ENCODE measurements at places on chromosomes 7 and 10. TPM values are rescaled to one million over a fixed set of nuclear protein-coding genes. Genes with fewer than 3 reads are reported as not detected.

- DNase-seq = no peak
Measured at GRCh38 chr7:125195156-125195555, 265.5 kb upstream of the POT1 start.

DNA sequence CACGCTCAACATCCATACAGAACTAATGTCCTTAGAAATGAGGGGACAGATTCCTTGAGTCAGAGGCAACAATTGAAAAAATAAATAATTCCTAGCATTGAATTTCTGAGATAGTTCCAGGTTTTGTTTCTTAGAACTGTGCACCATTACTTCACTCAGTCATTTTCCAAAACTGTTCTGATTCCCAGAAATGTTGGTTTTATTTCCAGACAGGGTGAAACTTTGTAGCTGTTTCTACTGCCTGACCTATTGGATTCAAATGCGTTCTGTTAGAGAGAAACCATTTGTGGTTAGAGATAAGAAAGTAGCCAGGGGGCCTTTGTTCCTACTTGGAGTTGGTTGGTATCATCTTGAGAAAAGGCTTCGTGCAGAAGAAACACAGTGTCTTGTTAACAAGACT is 8.1 kb upstream of the DEPP1 start:
- peak; percentile 15 for DNase-seq

DNA sequence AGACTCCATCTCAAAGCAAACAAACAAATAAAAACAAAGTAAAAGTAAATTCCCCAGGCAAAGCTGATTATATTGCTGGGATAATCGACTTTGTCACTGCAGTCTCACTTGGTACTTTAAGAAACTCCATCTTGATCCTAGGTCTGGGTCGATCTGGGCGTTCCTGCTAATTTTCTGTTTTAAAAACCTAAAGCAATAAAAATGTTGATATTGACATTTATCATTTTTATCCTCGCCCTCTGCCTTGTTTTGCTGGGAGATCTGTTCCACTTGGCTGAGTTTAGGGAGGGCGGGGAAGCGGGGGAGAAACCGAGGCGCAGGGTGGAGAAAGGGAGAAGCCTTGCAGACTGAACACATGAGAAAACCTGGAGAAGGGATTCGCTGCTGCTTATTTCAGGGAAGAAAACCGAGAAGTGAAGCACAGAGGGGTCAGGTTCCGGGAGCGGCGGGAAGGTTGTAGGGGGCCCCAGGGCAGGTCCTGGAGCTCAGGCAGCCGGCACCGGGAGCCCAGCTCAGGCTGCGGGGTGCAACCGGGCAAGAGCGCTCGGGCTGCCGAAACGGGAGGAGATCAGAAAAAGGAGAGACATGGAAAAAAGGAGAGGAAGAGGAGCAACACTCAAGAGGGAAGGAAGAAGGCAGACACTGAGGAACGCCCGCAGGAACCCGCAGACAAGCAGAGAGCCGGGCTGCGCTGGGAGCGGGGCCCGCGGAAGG is 27.3 kb upstream of the KMT2C start:
- no peak for DNase-seq

DNA sequence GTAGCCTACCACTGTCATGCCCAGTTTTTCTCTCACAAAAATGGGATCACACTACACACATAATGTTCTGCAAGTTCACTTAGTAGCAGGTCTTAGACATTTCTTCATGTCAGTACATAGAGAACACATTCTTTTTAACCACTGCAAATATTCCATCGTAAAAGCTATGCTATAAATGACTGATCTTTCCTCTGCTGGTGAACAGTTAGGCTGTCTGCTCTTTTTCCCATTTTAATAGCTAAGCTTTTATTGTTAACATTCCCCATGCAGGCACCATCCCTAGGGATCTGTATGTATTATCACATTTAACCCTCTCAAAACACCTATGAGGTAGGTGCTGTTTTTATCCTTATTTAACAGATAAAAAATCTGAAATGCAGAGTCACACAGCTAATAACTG is 46.2 kb upstream of the PDCD4 start:
- DNase-seq = no peak

Gene PRF1
- 6.2 TPM for total RNA-seq

Gene IFIT2
- 0.85 TPM for total RNA-seq

Gene AMZ1
- total RNA-seq = not detected

Gene HKDC1
- total RNA-seq = not detected

Gene PRKCQ
- total RNA-seq = not detected

Gene CTAGE8
- not detected for total RNA-seq

Gene NYAP1
- 0.96 TPM for total RNA-seq
